ENCODE measurements at places on chromosomes 12 and 14.
A peak's percentile ranks its signal among the peaks of the same experiment; 100 is the strongest.

- no peak for DNase-seq
Observed at GRCh38 chr14:66483322-66483721, 2.8 kb upstream of the CCDC196 start.

DNA sequence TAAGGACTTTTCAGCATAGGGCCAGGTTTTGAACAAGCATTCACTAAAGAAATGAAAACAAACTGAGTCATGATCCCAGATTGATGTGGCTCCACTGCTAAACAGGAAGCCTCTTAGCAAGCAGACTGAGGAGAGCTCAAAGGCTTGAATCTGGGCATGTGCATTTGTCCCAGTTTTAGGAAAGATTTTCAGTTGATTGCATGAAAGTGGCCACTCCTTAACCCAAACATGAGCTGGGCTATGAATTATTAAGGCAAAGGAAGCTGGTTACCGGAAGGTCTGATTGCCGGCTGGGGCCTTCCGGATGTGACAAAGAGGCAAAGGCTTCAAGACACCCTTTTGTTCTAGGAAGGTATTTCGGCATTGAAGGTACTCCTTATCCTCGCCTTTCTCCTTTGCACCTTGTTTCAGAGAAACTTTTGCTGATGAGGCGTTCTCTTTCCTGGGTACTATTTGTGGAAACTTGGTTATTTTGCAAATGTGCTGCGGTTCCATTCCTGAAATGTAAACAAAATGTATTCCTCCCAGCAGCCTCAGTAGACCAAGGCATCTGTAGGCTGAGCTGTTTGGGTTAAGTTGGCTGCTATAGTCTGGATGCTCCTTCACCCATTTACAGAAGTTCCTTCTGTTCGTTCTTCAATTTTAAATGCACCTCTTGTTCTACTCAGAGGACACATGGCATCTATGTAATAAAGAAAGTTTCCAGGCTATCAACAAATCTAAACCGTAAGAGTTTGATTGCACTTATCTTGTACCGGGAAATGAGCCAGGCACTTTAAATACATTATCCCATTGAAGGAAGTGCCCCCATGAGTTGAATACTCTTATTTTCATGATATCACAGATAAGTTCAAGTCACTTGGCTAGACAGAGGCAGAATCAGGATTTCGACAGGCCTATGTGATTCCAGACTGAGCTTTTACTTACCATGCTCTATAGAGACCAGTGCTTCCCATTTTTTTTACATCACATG lies 115.6 kb upstream of the METAP2 start:
- no peak for DNase-seq

DNA sequence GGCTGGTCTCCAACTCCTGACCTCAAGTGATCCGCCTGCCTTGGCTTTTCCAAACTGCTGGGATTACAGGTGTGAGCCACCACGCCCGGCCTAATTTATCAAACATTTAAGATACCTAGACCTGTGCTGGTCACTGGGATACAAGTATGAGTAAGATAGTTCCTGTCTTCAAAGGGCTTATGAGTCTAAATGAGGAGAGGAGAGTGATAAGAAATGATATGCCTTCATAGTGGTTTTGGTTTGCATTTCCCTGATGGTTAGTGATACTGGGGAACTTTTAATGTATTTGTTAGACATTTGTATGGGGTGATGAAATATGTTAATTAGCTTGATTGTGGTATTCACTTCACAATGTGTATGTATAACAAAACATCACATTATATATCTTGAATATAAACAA lies 21.2 kb downstream of the TMED10 start:
- no peak for DNase-seq

DNA sequence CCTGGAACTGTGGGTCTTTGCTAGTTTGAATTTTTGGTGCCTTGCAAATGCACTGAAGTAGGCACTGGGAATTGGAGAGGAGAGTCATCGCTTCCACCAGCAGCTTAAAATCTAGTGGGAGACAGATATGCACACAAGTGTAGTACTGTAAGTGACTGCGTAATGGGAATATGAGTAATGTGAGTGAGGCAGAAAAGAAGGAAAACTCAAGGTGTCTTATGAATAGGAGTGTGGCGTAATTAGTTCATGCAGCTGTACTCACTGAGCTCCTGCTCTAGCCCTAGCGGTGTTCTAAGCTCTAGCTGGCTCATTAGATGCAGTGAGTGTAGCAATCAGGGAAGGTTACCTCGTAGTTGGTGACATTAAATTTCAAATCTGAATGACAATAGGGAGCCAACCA lies 2.8 kb downstream of the TCP11L2 start:
- DNase-seq = no peak

- DNase-seq = no peak
Observed at GRCh38 chr14:44529026-44529425, 21.9 kb upstream of the FSCB start.

DNA sequence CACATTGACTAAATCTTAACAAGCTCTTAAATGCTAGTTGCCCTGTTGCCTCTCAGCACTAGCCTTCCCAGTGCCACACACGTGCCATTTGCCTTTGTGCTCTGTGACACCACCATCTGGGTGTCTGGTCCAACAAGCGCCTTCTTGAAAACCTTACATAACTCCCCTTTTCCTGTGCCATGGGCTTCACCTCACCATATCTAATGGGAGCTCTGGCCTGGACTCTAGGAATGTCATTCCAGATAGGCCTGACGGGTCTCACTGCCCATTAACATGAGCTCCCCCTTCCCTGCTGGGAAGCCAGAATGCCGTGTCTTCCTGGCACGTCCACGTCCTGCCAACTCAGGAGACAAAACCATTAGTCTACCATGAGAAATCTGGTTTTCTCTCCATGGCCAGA lies 24.4 kb downstream of the SSPN start:
- no peak for DNase-seq

GRCh38 chr12:80291108-80291754 lies 152.8 kb upstream of the PTPRQ start:
- no peak for DNase-seq

- DNase-seq = peak; percentile 47
Observed at GRCh38 chr12:125186471-125187147, 121.4 kb downstream of the AACS start.

DNA sequence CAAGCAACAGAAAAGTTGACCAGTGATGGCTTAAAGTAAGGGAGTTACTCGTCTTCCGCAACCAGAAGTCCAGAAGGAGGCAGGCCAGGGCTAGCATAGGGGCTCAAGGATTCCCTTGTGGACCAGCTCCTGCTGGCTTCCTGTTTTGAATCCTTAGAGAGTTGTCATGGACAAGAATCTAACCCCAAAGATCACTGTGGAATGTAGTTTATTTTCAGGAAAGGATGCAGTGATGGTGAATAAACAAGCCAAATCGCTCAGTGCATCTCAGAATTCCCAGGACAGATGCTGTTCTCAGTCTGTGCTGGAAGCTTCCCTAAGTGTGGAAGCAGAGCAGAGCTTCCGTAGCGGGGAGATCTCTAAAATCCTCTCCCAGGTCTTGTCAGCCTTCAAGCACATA lies 311.3 kb downstream of the C12orf75 start:
- DNase-seq = no peak

GRCh38 chr14:105260959-105261358 lies 12.6 kb downstream of the BTBD6 start:
- DNase-seq = no peak

- no peak for DNase-seq
Observed at GRCh38 chr12:74440469-74440868, 97.2 kb upstream of the ATXN7L3B start.

- DNase-seq = no peak
Observed at GRCh38 chr14:20802341-20803084, at the start of gene RNASE1. TSS of gene RNASE1 (minus strand) at chr14:20802844. CDS start at chr14:20802068, 776 bp downstream.

DNA sequence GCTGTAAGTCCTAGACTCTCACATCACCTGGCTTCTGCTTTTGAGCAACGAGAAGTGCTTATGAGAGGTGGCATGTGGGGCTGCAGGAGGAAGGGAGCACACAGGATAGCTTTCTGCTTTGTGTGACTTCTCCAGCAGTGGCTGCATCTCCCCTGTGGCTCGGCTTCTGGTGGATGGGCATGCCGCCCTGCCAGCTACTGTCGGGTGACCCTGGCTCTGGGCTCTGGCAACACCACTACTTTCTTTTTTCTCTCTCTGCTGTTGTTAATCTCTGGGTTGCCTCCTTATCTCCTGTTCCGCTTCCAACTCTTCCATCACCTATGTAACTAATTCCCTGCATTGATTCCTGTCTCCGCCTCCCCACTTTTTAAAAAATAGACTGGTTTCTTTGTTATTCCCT lies 209.1 kb upstream of the DAAM1 start:
- DNase-seq = no peak

- DNase-seq = no peak
Observed at GRCh38 chr14:75426332-75427125, 1.3 kb upstream of the JDP2 start.

- no peak for DNase-seq
Observed at GRCh38 chr12:22626406-22626805, 1.4 kb downstream of the ETNK1 start.

GRCh38 chr12:5773550-5773949 lies 171.5 kb downstream of the ANO2 start:
- no peak for DNase-seq

GRCh38 chr12:34306133-34306830 lies 284.0 kb downstream of the ALG10 start:
- DNase-seq = no peak

DNA sequence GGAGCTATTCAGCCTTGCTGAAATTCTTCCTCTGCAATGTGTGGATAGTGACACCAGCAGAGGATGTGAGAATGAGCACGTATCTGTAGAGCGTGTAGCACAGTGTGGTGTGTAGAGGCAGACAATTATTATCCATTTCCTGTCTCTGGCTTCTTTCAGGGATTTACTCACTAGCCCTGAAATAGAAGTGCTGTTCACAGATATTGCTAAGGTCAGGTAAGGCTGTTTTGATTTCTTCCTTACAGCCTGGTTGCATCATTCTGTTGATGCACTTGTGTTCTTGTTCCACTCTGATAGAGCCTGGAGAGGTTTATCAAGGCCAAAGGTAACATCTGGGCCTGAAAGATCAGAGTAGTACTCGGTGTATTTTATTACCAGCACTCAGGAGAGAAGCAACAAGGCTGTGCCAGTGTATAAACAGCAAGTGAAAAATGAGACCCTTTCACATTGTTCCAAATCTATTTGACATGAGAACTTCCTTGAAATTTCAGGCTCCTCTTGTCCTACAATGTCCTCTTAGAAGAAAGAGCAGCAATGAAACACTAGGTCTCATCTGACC lies 16.7 kb downstream of the ARG2 start:
- no peak for DNase-seq

DNA sequence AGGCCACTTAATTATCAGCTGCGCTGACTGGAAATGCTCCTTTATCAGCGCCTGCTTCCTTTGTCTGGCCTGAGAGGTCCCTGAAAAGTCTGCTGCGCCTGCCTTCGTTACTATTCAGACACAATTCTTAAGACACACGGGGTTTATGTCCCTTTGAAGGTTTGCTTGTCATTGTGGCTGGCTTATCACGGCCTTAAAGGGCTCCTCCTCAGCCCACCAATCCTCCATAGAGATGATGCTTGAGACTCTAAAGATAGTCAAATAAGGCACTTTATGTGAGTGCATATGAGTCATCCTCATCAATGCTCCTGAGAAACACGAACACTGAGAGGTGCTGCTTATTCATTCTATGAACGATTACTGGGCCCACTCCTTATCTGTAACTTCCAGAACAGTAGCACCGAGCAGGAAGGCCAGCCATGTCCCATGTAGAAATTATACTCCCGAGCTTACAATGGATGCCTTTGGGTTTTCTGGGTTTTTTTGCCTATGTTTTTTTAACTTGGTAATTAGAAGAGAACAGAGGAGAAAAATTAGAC lies 1268.2 kb upstream of the TMEM132C start:
- DNase-seq = no peak

DNA sequence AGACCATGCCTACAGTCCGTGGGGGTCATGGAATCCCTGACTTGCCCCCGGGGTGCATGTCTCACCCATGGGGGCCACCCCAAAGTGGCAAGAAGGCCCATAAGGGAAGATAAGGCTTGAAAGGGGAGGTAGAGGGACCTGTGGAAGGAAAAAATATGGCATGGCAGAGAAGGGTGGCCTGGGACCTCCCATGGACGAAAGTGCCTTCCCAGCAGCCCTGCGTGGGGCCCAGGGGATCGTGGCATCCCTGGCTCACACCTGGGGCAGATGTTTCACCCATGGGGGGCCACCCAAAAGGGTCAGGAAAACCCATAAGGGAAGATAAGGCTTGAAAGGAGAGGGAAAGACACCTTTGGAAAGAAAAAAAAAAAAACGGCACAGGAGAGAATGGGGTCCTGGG lies 264.6 kb downstream of the ALG10 start:
- no peak for DNase-seq

DNA sequence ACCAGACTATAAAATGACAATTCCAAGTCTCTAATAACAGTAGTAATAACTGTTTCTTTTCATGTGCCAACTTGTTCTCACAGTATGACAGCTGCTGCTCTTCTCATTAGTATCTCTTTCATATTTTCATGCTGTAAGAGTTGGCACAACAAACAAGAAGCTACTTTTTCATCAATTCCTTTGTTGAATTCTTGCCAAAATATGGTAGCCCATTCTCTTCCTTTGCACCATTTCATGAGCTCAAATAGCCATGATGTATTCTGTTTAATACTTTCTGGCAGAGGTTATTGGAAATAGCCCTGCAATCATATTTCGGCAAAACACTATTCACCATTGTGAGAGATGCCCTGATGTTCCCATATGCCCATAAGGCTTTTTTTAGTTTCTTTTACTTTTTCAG lies 1100.7 kb downstream of the TRHDE start:
- DNase-seq = no peak

Measured in H54 (cell line).